NB4 (cell line): ENCODE measurements at places on chromosomes 6 and 20.

GRCh38 chr6:168255283-168255881 lies 64.2 kb downstream of the DACT2 start:
- no peak for DNase-seq

DNA sequence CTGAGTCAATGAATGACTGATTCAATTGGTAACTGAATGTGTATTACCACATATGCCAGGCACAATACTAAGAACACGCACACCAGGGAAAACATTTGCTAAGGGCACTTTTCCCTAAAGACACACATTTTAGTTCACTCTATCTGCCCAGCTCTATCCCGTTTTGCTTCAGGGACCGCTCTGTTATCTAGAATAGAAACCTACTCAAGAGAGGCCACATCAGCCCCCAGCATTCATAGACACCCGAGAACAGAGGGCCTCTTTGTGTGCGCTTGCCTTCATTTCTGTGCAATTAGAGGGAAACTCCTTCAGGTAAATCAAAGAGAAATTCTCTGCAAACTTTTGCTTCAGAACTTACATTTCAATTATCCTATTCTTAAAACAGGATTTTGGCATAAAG lies 50.3 kb downstream of the DZANK1 start:
- DNase-seq, result no peak

DNA sequence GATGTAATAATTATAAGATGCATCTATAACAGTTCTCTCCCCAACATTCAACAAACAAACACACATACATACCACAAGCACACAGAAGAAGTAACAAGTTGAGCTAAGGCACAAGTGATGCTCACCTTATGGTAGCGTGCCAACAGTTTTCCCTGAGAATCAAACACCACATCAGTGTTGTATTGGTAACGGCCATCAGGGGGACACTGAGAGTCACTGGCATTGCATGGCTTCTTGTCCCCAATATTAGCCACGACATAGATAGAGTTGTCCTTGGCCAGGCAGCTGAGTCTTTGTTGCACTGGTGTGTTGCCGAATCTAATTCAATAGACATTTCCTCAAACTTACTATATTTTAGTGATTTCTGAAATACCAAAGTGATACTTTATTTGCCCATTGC lies 14.8 kb upstream of the VNN1 start:
- no peak for DNase-seq

DNA sequence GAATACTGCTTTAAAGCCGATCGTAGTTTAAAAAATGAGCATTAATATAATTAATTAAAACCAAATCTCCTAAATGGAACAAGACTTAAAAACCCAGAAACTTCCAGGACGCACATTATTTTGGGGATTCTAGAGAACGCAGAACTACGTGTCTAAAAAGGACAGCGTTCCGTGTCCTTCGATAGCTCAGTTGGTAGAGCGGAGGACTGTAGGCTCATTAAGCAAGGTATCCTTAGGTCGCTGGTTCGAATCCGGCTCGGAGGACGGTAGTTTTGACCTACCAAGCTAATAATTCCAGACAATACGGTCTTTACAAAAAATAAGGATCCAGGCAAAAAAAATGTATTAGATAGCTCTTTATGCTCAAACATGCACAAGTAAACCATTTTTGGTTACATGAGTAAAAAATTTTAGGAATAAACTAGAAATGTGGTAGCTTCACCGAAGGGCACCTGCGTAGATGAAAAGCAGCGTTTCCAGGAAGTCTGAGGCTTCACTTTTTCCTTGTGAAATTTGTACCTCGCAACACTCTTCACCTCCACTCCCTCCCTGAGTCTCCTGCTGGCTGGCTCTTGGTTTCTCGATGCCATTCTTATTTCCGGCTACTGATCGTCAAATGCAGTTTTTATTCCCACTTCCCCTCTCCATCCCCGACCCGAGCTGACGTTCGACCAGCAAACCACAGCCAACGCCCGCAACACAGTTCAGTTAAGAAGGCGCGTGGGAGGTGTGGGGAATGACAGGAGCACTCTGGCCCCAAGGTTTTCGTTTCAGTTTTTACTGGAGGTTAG lies 19.6 kb upstream of the ABT1 start:
- DNase-seq, result peak; percentile 73

DNA sequence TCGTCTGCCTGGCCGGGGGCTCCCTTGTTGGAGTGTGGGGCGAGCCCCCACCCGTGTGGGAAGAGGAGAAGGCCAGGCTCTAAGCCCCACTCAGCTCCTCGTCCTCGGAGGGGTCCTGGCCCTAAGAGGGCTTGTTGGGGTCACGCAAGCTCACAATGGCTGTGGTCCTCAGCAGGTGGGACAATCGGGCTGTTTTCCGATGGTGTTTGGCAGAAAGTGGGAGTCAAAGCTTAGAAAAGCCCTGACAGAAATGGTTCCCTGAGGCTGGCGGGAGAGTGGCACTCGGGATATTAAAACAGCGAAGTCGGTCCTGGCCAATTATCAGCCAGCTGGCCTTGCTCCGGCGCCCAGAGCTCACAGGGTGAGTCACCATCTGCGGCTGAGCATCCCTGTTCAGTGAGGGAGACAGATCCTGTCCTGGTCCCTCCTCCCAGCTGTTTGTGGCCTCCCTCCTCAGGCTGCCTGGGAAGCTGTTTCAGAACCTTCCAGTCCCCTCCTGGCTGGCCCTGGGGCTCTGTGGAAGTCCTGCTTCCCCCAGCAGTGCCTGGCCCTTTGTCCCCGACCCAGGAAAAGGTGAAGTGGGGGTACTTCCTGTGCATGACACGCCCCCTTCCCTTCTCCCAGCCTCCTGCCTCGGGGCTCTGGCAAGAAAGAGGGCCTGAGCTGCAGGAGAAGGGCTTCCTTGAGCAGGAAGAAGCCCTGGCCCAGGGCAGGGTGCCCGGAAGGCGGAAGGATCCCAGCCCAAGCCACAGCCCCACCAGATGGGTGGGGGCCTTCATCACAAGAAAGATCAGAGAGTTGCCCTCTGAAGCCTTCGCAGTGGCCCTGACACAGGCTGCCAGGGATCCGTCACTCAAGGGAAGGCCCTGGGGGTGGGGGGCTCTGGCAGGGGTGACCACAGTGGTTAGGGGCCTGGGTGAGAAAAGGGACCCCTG lies 53.6 kb upstream of the BHLHE23 start:
- DNase-seq, result no peak
